Fibroblast of skin of abdomen (primary cell): ENCODE measurements at places on chromosomes 2 and 18.

DNA sequence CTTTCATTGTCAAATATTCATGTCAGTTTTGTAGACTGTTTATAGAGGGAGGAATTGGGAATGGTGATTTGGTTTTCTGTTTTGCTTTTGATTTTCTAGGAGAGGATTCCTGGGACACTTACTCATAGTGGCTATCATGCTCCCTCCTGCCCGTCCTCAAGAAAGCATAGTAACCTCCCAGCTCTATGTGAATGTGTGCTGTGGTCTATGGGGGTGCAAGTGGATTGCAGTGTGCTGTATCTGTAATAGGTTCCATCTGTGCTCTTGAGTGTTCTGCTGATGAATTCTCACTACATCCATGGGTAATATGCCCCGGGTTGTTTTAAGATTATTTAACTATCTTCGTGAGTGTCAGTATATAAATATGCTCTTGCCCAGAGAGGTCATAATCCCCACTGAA, 811.3 kb downstream of the CNTNAP5 start:
- peak; percentile 76 for DNase-seq

GRCh38 chr2:189585226-189585756, 4.7 kb upstream of the SLC40A1 start:
- DNase-seq, result no peak

DNA sequence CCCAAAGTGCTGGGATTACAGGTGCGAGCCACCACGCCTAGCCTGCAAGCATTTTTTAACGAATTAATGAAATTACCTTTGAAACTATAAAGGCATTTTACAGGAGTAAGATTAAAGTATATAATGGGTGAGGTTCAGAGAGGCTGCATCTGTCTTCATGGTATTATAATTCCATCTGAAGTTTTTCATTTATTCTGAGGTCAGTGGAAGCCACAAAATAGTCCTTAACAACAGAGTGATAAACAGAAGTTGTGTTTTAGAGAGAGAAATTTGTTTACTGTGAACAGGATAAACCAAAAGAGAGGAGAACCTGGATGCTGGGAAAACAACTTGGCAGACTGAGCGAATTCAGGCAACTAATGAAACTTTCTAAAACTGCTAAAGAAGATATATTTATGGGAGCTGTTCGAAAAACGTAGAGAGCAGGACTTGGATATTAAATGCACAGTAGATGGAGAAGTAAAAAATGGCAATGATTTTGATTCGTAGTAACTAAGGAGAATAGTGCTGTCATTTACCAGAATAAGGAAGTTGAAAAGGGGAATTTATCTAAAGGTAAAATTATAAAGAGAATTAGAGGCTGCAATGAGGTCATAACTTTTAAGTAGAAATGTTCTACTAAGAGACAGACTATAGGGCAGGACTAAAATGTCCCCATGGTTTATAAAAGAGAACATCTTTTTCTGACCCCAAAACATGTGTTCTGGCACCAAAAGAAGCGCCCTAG, 37.9 kb upstream of the ITGA4 start:
- DNase-seq, result no peak

- no peak for DNase-seq
These were observed 197.5 kb downstream of the CDH20 start for GRCh38 chr18:61530681-61531080.

GRCh38 chr2:8580316-8581233, 101.3 kb upstream of the ID2 start:
- no peak for DNase-seq
